ENCODE measurements at places on chromosomes 2 and 18. TPM values are rescaled to one million over a fixed set of nuclear protein-coding genes. Genes with fewer than 3 reads are reported as not detected.

CABYR gene
- total RNA-seq: 2.9 TPM

CCDC150 gene
- total RNA-seq: 3.7 TPM

TRIM43 gene
- total RNA-seq: not detected

MC2R gene
- total RNA-seq: not detected

CD207 gene
- total RNA-seq: not detected

FTCDNL1 gene
- 0.43 TPM for total RNA-seq

PROC gene
- total RNA-seq: 0.14 TPM

CNOT11 gene
- 67.6 TPM for total RNA-seq

ANKRD30B gene
- 0.88 TPM for total RNA-seq

NHEJ1 gene
- total RNA-seq: 18.9 TPM

CROCC2 gene
- total RNA-seq: not detected

EMILIN1 gene
- total RNA-seq: 203 TPM

CD8B2 gene
- not detected for total RNA-seq

NOSTRIN gene
- total RNA-seq: under 0.01 TPM

CRACDL gene
- not detected for total RNA-seq

PSTPIP2 gene
- 4.4 TPM for total RNA-seq

ZNF804A gene
- 5.2 TPM for total RNA-seq

CYP27C1 gene
- total RNA-seq: not detected

MYO3B gene
- under 0.01 TPM for total RNA-seq

GAREM2 gene
- 1.3 TPM for total RNA-seq

KDM3A gene
- 16.0 TPM for total RNA-seq

UGT1A5 gene
- total RNA-seq: not detected

All from placental pericyte (primary cell).